ENCODE measurements at places on chromosomes 11 and 22.

- DNase-seq: no peak
Observed at GRCh38 chr22:24066865-24067264, 55.8 kb downstream of the CABIN1 start.

- no peak for DNase-seq
Observed at GRCh38 chr11:101030015-101030414, 99.6 kb downstream of the PGR start.

- DNase-seq: no peak
Observed at GRCh38 chr11:117818041-117818873, 6.3 kb downstream of the FXYD2 start.

DNA sequence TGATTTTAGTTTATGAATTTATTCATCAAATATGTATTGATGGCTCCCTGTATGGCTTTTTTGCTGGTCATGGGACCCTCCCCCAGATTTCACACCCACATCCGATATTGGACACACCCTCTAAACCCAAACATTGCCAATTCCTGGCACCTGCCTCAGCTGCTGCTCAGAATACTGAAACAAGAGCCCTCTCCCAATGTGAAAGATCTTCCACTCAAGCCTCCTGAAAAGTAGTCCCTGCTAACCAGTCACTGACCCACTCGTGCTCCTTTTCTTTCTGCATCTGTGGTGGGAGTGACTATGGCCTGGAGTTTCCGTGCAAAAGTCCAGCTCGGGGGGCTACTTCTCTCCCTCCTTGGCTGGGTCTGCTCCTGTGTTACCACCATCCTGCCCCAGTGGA lies at the start of gene CLDN25:
Gene CLDN25, plus strand, starts transcription at position 301 of the 400 bp plus-strand sequence. Its CDS starts 0 bp downstream, at position 301.
- DNase-seq: no peak

- no peak for DNase-seq
Observed at GRCh38 chr11:46264030-46264429, 13.4 kb upstream of the CREB3L1 start.

DNA sequence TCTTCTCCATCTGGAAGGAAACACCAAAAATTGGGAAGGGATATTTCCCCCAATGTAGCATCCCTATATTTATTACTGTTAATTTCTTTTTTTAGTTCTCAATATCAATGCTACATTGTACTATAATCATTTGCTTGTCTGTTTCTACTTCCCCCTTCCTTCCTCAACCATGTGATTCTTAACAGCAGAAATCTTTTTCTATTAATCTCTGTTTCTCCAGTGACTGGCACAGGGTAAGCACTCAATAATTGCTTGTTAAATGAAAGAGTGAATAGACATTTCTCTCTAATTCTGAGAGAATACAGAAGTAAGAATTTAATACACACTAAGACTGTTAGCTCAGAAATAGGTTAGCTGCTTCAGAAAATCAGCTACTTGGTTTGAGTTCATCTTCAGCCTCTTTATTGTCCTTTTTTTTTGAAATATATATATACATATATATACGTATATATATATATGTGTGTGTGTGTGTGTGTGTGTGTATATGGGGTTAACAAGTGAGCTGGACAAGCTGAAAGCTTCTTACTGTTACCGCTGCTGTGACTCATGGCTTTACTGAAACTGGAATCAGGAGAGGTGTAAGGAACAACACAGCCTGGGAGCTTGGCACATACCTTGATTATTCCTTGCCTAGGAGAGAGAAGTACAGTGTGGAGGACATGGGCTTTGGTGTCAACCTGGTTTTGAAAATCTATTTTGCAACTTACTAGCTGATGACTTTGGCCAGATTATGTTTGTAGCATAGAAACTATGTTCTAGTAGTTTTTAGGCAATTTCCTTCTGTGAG lies 26.2 kb upstream of the PDE3B start:
- DNase-seq: no peak

- DNase-seq: no peak
Observed at GRCh38 chr22:23504516-23504915, 75.6 kb downstream of the IGLL1 start.

GRCh38 chr11:131579932-131580387 lies 209.5 kb downstream of the NTM start:
- DNase-seq: peak; percentile 41

- no peak for DNase-seq
Observed at GRCh38 chr22:49199224-49199623, 628.4 kb downstream of the BRD1 start.

DNA sequence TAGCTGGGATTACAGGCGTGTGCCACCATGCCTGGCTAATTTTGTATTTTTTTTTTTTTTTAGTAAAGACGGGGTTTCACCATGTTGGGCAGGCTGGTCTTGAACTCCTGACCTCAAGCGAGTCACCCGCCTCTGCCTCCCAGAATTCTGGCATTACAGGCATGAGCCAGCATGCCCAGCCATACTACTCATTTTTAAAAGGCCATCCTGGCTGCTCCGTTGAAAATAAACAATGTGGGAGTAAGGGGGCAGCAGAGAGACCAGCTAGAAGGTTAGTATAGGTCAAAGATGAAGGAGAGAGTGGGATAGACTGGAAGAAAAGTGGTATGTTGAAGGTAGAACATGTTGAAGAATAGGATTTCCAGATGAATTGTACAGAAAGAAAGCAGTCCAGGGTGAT lies 17.6 kb upstream of the LIN7C start:
- no peak for DNase-seq

GRCh38 chr22:37560608-37561211 lies 430 bp downstream of the CDC42EP1 start:
- DNase-seq: no peak

DNA sequence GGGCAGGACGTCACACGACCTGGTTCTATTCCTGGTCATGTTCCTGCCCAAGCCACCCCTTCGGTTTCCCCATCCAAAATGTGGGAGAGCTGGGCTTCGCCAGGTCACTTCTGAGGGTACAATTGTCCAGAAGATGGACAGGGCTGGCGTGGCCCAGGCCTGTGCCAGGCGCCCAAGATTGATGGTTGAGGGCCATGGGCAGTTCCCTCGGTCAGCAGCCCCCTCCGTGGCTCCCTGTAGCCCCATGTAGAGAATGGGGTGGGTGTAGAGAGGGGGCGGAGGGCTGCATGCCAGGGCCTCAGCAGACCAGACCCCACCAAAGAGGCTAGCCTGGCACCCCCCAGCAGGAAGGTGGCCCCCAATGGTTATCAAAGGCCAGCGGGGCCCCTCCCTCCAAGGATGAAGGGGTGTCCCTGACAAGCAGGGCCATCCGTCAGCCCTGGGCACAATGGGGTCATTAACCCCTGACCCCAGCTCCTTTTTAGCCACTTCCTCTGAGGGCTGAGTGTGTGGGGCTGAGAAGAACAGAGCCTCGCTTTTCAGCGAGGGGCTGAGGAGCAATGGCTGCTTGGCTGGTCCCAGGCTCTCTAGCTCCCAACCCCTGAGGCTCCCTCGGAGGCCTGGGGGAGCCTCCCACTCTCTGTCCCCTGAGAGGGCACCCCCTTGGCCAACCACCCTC lies 11.0 kb upstream of the PICK1 start:
- no peak for DNase-seq

Data from GDM1 (cell line).